ENCODE measurements at places on chromosomes 11 and 22.
A peak's percentile ranks its signal among the peaks of the same experiment; 100 is the strongest.

- no peak for DNase-seq
Measured at GRCh38 chr11:17637901-17638300, 81.5 kb upstream of the MYOD1 start.

GRCh38 chr11:102559839-102560238 is 29.3 kb upstream of the MMP7 start:
- no peak for DNase-seq

- DNase-seq = no peak
Measured at GRCh38 chr11:123799438-123799837, 6.7 kb downstream of the OR6M1 start.

GRCh38 chr11:29984544-29984943 is 32.3 kb downstream of the KCNA4 start:
- DNase-seq = no peak

DNA sequence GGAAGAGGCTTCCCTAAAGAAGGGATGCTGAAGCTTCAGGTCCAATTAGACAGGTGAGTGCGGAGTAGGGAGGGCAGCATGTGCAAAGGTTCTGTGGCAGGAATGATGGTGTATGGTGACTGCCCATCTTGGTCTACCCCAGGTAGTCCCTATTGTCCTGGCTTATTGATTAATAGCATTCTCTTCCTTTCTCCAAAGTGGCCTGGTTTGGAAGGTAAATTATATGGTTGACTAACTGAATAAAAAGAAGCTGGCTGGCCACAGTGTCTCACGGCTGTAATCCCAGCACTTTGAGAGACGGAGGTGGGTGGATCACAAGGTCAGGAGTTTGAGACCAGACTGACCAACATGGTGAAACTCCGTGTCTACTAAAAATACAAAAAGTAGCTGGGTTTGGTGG is 230.5 kb downstream of the MIAT start:
- DNase-seq = no peak

GRCh38 chr22:17479135-17479534 is 84.2 kb upstream of the SLC25A18 start:
- no peak for DNase-seq

- DNase-seq = peak; percentile 47
Measured at GRCh38 chr11:64268893-64269539, 15.4 kb downstream of the BAD start.

DNA sequence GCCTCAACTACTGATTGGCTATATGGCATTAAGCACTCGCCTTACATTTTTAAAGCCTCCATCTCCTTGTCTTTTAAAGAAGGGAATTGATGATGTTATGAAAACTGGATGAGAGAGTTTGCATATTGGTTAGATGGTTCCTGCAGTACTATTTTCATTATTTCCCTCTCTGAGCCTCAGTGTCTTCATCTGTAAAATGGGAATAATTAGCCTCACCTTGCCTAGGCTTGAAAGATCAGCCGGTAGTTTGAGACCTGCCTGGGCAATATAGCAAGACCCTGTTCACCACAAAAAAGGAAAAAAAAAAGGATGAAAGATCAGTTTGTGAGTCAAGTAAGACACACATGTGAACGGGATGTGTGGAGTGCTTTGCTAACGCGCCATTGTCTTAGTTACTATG is 35.0 kb upstream of the SLC35C1 start:
- no peak for DNase-seq
